ENCODE measurements at places on chromosomes 5 and 9.

DNA sequence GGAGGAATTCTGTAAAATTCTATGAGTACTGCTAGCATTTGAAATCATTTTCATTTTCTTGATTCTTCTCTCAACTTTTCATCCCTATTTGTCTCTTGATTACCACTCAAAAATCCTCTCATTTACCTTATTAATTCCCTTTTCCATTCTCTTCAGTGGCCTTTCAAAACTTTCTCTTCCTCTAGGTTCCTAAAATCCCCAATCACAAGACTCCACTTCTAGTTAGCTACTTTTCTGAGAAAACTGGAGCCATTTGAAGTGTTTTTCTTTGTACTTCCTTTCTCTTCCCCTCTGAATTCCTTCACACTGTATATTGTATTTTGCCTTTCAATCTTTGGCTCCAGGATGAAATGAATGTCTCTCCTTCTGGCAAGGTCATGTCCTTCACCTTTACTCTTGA is 61.3 kb upstream of the NR4A3 start:
- no peak for DNase-seq

DNA sequence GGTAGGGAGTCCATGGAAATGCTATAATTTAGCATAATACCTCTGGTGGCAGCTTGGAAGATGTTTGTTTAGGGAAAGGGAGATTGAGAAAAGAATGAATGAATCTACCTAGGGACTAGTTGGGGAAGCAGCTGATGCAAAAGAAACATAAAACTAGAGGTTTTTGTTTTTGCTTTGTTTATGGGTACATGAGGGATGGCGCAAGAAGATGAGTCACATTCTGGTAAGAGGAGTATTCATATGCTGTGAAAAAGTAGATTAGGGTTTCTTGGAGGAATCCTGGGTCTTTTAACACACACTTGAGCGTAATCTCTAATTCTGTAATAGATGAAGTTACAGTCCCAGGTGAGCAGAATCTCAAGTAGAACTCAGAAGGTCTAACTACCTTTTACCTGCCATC is 17.1 kb downstream of the C9orf43 start:
- DNase-seq, result no peak

- DNase-seq, result no peak
Measured at GRCh38 chr9:18452276-18452675, 21.7 kb upstream of the ADAMTSL1 start.

DNA sequence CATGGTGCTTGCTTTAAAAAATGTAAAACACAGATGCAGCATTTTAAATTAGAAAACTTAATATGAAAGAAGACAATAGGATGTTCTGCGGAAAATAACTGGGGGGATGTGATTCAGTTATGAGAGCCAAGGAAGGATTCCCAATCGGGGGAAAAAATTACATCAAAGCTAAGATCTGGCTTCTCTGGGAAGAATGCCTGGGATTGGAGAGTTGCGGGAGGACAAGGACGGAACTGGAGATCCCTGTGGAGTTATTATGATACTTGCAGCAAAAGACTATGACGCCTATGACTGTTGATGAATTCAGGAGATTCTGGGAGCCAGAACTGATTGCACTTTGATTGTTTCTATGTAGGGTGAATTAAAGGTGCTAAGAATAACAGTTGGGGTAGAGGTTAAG is 24.6 kb downstream of the MTX3 start:
- DNase-seq, result no peak

DNA sequence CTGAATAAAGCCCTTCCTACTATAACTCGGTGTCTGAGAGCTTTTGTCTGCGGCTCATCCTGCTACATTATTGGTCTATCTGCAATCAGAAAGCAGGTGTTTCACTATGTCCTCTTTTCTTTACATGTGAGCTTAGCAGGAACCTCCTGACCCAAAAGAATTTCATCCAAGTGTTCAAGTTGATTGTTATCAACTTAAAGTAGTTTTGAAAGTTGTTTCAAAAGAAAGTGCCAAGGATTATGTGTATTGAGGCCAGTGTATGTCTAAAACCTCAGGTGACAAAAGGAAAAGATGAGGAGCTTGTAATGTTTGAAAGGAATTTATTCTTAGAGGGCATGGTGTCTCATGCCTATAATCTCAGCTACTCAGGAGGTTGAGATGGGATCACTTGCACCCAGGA is 8.1 kb upstream of the SELENOP start:
- DNase-seq, result no peak

DNA sequence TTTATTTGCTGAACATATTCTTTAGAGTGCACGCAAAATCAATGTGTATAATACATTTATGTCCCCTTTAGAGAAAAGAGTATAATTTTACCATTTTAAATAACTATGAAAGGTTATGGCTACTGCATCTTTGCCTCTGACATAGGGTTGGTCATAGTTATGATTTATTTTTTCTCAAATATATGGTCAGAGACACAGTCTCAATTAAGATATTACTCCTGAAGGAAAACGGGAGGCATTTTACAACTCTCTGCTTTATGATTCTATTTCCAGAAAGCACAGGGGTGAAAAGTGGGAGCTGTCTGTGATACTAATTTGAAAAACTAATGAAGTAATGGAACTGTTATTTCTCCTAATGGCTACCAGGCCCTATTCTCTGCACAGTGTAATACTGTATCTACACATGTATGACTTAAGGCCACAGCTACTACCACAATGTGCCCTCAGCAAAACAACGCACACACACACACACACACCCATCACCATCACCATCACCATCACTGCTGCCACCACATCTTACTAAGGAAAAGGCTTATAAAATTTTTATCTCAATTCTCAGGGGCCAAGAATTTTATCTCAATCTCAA is 262.9 kb downstream of the EFNA5 start:
- DNase-seq, result no peak

GRCh38 chr5:16585041-16585667 is 31.6 kb downstream of the RETREG1 start:
- no peak for DNase-seq

- DNase-seq, result no peak
Measured at GRCh38 chr9:87442451-87442850, 55.2 kb upstream of the DAPK1 start.

DNA sequence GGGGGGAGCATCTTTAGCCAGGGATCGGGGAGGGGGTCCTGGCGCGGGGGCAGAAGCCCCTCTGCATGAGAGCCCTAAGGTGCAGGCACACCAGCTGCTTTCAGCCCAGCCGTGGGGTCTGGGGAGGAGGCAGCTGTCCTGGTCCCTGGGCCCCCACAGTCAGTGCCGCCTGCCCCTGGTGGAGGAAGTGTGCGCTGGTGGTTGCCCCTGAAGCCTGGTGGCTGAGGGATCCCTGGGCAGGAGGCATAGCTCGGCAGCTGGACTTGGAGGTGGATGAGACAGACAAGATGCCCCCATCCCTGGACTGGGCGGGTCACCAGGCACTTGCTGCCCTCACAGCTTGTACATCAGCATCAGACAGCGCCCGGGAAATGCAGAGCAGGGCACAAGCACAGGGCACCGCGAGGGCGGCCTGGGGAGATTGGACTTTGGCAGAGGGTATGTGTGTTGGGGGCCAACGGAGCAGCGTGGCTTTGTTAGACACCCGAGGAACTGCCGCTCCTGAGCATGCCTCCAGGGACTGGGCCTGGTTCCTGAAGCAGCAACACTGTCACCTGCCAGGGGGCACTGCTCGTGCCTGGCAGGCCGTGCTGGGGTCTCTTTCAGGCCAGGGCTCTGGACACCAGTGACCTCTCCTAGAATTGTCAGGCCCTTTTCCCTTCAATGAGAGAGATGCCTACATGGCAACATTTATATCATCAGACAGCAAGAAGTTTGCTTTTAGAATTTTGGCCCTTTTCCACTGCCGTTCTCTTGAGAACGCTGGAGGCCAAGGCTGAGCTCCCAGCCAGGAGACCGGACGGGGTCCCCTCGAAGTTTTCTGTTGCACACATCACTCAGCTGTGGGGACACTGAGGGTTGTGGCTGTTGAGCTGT is 41.9 kb upstream of the CTSL start:
- DNase-seq, result no peak

GRCh38 chr5:168852329-168852728 is 273.2 kb upstream of the PANK3 start:
- DNase-seq, result no peak

- no peak for DNase-seq
Measured at GRCh38 chr5:103910786-103911185, 348.2 kb upstream of the NUDT12 start.

All from stimulated activated naive CD4-positive, alpha-beta T cell treated with Interleukin-2 at 50 U/mL for 16 hours (primary cell).